ENCODE measurements at places on chromosomes 2 and 18. TPM values are rescaled to one million over a fixed set of nuclear protein-coding genes. Genes with fewer than 3 reads are reported as not detected.
A peak's percentile ranks its signal among the peaks of the same experiment; 100 is the strongest.

DNA sequence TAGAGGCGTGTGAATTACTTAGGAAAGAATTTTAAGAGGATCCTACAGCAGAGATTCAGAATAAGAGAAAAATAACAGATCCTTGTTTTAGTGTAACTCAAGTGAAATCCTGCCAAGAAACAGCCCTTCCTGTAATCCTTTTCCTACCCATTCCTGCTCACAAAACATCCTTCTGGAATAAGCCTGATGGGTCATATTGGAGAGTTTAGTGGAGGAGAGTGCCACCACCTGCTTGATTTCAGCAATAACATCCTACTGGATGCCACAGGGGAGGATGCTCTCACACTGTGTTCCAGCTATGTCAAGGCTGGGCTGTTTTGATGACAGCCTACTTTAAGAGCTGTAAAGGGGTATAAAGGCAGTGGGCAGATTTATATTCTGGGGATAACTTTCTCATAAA, 54.8 kb upstream of the CCDC178 start:
- DNase-seq: no peak

- DNase-seq: no peak
These were observed 90.1 kb upstream of the NOL4 start for GRCh38 chr18:34314847-34315246.

DNA sequence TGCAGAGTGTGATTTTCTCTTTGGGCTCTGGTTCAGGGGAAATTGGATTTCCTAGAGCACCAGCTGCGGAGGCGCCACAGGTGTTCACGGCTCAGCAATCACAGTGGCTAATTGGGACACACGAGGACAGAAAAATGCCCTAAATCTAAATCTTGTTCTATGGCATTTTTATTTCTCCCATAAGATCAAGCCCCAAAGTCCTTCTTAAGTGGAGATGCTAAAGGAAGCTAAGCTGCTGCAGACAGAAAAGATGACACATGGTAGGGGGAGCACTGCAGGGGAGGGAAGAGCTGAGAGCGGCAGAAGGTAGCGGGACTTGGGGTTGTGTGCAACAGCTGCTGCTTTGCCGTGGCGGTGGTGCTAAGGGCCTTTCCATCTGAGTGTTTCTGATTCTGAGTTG, 280.6 kb downstream of the MYT1L start:
- no peak for DNase-seq

DNA sequence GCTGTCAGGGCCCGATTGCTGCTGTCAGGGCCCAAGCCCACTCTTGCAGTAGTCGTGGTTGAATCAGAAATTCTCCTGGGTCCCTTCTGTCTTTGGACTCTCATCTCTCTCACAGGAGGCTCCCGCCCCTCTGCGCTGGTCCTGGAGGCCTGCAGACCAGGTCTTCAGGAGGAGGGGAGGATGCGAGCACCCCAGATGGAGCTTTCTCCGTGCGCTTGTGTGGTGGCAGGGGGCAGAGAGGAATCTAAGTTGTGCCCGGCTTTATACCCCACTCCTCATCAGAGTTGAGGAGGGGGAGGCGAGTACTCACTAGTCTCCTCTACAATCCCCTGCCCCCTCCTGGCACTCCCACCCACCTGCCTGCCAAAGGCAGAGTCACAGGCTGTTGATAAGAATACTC, 10.4 kb downstream of the EN1 start:
- DNase-seq: no peak

DNA sequence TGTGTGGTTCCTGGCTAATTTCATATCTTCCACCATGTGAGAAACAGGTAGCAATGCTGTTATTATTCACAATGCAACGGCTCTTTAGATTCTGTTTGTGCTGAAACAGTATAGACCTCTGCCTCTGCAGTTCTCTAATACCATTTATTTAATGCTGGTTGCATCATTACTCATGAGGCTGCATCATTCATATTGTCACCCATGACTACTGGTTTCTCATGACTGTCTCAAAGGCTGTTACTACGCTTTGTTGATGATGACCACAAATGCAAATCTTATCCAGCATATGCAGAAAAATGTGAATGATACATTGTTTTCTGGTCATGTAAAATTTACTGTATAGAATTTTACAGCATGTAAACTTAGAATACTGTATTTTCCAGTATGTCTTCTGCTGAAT, 22.5 kb downstream of the CAVIN2 start:
- no peak for DNase-seq

The TMEM200C gene
- 0.78 TPM for total RNA-seq

DNA sequence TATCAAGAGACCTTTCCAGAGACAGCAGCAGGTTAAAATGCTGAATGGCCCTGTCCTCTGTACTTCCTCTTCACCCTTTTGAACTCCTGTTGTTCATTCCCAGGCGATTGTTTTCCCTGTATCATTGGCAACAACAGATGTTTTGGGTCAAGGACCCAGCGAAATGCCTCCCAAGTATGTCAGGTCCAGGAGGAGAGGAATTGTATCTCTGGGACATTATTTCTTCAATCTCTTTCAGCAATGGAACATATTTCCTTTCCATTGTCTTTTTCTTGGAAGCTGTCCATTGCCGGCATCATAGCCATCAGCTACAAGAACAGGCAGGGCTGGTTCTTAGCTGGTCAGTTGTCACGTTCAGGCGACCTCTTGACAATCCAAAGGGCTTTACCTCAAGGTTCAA, 76.2 kb downstream of the NRP2 start:
- no peak for DNase-seq

The ASTL gene
- total RNA-seq: not detected

DNA sequence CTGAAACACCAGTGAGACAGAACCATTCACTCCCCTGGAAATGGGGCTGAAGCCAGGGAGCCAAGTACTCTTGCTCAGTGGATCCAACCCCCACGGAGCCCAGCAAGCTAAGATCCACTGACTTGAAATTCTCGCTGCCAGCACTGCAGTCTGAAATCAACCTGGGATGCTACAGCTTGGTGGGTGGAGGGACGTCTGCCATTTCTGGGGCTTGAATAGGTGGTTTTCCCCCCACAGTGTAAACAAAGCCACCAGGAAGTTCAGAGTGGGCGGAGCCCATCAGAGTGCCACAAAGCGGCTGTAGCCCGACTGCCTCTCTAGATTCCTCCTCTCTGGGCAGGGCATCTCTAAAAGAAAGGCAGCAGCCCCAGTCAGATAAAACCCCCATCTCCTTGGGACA, 292.8 kb downstream of the LNPK start:
- no peak for DNase-seq

- no peak for DNase-seq
These were observed 93.7 kb upstream of the EHBP1 start for GRCh38 chr2:62611854-62612253.

DNA sequence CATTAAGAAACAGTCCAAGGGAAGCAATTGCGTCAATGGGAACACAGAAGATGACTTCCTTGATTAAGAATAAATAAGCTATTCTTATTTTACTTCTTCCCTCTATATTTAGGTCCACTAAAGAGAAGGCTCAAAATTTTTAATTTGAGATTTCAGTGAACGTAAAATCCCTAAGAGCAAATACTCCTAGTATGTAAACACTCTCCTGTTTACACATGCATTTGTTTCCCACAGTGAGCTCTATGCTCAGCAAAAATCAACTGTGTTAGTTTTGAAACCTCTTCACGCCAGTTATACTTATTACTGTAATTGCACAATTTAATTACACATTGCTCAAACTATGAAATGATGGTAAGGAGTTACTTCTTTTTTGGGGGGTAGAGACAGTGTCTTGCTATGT, 8.8 kb downstream of the SLC39A6 start:
- no peak for DNase-seq

The MOGAT1 gene
- 1.8 TPM for total RNA-seq

DNA sequence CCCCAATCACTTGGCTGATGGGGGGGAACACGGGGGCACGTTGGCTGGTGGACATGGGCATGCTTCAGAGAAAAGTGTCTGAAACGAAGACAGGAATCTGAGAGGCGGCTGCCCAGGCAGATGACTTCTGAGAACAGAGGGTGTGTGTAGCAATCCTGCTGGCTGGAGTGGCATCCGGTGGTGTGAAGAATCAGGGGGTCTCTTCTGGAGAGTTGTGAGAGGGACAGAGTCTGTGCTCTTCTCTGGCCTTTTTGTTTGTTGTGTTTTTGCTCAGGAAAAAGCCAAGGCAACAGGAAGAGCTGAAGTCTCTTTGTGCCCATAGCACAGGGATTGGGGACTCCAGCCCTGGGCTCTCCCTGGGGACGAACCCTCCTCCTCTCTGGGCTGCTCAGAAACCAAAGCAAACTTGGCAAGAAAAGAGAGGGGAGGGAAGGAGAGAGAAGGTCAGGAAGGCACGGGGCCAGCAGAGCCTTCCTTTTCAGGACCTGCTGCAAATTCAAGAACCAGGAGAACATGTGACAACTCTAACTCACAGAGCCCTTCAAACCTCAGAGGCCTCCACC, 97.0 kb upstream of the SMAD2 start:
- no peak for DNase-seq

- no peak for DNase-seq
These were observed 7.9 kb downstream of the TMEFF2 start for GRCh38 chr2:192186806-192187205.

DNA sequence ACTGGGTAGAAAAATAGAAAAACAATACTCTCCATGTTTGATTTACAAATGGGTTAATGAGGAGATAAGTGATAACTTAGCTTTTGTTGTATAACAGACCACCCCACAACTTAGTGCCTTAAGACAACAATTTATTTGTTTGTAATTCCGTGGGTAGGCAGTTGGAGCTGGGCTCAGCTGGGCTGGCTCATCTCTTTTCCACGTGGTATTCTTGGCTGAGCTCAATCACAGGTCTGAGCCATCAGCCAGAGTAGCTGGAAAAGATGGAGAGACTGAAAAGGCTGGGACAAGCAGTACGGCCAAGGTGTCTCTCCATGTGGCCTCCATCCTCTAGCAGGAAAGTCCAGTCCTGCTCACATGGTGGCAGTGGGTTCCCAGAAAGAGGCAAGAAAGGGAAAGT, 32.2 kb upstream of the ELOA2 start:
- DNase-seq: no peak

The TMEFF2 gene
- total RNA-seq: not detected

The RFX8 gene
- not detected for total RNA-seq

The RAB6C gene
- 0.52 TPM for total RNA-seq

- DNase-seq: no peak
These were observed 7.2 kb upstream of the TMEM182 start for GRCh38 chr2:102754456-102755145.

The FIGN gene
- 3.4 TPM for total RNA-seq

DNA sequence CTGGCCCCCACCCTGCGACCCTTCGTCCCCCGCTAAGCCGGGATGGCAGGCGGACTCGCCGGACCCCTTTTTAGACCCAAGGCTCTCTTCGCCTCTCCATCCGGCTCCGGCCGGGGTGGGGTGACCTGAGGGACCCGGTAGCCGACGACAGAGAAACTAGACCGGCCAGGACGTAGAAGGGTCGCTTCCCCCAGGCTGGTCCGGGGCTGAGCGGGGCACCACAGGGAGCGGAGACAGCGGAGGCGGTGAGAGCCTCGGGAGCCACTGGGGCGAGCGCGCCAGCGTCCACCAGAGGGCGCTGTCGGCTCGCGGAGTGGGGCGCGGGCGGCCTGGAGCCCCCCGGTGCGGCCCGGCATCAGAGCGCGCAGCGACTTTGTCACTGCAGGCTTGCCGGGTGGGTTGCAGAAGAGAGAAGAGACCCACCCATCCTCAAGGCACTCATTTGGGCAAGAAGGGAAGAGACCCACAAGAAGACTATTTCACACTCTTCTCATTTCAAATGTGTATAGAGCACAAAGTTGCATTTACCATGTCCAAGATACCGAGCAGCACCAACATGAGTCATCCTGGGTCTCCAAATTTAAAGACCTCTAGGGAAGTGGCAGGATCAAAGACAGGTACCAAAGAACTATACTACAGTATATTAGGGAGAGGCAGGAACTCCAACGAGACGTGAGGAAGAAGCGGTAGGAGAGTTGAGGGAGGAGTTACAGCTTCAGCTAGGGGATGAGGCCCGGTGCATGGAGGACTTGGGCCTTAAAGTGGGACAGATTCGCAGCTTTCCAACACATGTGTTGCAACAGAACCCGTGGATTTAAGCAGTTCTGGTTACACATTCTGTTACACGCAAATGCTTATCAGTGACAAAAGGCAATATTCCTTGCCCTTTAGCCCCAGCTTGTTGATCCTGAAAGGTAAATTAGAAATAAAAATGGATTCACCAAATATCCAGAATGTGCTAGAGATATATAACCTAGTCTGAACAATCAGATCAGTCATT, 7.6 kb upstream of the PRKCE start:
- DNase-seq: peak; percentile 52

GRCh38 chr2:64655018-64655664, 1.4 kb upstream of the SERTAD2 start:
- DNase-seq: no peak

GRCh38 chr2:26581266-26581990, 59.7 kb downstream of the CIB4 start:
- no peak for DNase-seq

The CWC22 gene
- 11.7 TPM for total RNA-seq

GRCh38 chr2:33371304-33372090, 105.0 kb upstream of the RASGRP3 start:
- DNase-seq: no peak

The RND3 gene
- 10.6 TPM for total RNA-seq

DNA sequence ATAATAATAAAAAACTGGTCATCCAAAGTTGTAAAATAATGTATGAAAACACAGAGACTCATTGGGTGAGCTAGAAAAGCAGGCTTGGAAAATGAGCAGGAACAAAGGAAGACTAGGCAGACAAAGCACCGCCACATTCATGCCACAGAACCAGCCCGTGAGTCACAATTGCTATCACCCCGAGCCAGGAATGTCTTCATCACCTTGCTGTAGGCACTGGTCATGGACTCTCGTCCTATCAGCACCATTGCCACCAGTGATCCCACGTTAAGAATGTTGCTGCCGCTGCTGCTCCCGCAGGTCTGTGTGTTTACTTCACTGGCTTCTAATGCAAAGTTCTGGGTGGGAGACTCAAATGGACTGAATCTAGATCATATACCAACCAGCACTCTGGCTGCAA, 417.9 kb downstream of the PID1 start:
- DNase-seq: no peak

DNA sequence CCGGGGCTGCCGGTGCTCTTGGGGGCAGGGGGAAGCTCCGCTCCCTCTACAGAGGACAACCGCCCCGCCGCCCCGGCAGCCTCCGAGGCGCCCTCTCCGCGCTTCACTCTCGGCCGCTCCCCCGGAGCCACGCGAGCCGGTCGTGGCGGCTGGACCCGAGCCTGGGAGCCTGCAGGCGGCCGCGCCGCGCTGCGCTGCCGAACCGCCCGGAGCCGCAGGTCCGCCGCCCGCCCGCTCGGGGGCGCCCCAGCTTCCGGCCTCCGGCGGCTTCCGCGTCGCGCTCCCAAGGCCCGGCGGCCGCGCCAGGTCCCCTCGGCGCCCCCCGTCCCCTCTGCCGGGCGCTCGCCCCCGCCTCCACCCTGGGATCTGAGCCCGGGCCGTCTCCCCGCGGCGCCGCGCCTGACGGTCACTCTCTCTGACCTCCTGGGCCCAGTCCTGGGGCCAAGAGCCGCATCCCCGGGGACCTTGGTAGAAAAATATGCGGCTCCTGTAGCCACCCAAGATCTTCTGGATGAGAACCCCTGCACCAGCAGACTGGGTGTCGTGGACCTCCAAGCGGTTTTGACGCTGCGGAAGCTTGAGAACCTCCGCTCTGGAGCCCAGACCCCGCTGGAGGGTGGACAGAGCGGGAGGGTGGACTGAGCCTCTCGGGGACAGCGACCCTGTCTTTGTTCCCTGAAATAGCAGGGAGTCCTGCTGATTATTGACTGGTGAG, 44.3 kb downstream of the SERTAD2 start:
- DNase-seq: peak; percentile 75

- DNase-seq: no peak
These were observed 175.6 kb downstream of the SUCLG1 start for GRCh38 chr2:84283506-84283905.

GRCh38 chr2:43507137-43507536, 88.7 kb downstream of the THADA start:
- no peak for DNase-seq

The RANBP2 gene
- total RNA-seq: 71.6 TPM
